ENCODE measurements at places on chromosomes 13 and 19.
A peak's percentile ranks its signal among the peaks of the same experiment; 100 is the strongest.

DNA sequence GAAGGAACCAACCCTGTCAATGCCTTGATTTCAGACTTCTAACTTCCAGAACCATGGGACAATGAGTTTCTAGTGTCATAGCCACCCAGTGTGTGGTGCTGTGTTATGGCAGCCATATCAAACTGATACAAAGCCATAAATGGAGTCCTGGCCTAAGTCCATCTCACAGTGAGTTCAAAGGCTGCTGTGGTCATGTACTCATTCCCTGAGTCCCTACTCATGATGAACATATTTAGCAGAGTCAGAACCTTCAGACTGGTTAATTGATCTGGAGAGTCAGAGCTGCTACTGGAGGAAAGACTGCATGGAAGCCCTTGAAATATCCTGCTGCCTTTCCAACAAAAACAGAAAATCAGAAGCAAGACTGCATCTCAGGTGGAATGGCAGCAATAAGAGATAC is 39.2 kb upstream of the CSNK1A1L start:
- no peak for DNase-seq

DNA sequence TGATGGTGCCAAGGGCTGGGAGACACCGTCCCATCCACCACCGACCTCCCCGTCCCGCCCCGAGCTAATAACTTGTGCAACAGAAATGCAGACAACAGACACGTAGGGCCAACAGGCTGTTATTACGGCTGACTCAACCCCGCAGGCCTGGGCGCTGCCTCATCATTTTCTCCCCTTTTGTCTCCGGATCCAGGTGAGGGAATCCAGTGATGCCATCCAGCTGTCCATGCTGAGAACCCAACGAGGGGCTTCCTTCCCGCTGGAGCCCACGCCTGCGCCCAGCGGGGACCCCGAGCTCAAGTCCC is 6.4 kb upstream of the DIRAS1 start:
- DNase-seq: no peak

GRCh38 chr13:67554286-67554685 is 324.1 kb upstream of the PCDH9 start:
- DNase-seq: no peak

DNA sequence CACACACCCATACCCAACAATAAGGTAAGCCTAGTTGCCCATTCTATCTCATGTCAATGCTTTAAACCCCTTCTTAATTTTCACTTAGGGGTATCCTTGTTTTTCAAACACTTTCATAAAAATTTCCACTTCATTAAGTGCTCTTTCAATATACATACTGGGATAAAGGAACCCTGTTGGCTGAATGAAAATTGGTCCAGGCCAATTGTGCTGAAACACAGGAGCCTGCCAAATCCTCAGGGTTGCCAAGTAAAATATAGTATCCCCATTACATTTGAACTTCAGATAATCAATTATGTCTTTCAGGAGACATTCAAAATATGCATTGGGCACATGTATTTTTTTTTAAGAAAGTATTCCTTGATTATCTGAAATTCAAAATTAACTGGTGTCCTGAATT is 1131.1 kb downstream of the SLITRK1 start:
- DNase-seq: no peak

- no peak for DNase-seq
These were observed 60.4 kb downstream of the KCNRG start for GRCh38 chr13:50075619-50076097.

DNA sequence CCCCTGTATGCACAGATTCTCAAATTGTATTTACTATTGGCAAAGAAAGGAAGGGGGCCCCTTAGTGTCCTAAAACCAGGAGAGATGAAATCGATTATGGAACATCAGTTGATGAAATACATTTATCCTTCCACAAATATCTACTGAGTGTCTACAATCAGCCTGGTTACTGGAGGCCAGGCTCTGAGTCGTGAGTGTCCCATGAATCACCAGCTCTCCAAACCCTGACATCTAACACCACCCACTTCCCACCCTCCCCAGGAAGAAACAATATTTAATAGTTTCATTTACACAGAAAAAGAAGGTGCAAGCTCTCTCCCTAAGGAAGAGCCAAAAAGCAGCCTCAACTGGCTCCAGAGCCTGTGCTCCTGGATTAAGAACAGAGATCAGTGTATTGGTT is 25.2 kb downstream of the KCTD15 start:
- no peak for DNase-seq

- no peak for DNase-seq
These were observed 74.5 kb downstream of the ZIC5 start for GRCh38 chr13:99897076-99897440.

DNA sequence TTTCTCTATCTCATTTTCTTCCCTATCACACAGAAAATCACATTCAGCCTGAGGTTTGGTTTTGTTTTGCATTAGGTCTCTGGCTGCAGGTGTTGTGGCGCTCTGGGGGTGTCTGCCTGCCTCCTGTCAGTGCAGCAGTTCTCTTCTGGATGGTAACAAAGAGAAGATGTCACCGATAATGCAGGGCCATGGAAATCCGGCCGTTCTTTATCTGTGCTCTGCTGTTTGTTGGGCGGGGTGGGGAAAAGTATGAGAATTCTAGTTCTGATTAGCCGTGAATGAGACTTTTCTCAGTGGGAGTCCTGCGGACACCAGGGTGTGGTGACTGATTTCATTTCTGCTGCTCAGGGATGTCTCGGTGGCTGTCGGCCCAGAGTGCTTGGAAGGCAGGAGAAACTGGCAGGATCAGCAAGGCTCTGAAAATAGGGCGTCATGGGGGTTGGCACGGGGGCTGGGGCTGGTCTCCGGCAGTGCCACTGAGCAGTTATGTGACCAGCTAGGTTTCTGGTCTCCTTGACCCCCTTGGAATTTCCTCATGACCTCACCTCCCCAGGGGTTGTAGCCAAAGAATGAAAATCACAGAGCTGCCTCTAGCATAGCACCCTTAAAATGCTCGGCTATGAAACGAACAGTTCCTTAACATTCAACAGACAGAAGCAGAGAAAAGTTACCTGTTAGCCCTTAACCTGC is 5.0 kb downstream of the RNF113B start:
- no peak for DNase-seq

DNA sequence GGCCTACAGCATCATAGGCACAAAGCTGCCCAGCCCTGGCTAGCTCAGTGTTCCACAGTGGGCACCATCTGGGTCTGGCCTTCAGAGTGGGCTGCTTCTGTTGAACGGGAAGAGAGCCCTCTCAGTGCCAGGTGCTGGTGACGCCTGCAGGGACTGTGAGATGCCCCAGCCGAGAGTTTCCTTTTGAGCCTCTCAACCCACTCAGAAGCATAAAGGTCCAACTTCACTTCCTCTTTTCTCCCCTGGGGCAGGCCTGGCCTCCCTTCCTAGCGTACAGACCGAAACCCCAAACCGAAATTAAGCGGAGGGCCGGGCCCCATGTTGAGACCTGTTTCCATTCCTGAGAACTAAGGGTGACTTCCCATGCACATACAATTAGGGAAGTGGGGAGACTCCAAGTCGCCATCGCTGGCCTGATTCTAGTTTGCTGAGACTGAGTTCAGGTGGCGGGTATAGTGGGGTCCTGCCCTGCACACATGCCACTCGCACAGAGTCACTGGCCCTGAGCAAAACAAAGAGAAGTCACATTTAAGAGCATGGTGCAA is 6.9 kb downstream of the RAB8A start:
- DNase-seq: peak; percentile 49

DNA sequence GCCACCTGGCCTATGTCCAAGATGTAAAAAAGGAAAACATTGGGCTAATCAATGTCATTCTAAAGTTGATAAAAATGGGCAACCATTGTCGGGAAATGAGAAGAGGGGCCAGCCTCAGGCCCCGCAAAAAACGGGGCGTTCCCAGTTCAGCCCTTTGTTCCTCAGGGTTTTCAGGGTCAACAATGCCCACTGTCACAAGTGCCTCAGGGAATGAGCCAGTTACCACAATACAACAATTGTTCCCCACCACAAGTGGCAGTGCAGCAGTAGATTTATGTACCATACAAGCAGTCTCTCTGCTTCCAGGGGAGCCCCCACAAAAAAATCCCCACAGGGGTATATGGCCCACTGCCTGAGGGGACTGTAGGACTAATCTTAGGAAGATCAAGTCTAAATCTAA is 112.5 kb downstream of the ZNF486 start:
- DNase-seq: no peak

DNA sequence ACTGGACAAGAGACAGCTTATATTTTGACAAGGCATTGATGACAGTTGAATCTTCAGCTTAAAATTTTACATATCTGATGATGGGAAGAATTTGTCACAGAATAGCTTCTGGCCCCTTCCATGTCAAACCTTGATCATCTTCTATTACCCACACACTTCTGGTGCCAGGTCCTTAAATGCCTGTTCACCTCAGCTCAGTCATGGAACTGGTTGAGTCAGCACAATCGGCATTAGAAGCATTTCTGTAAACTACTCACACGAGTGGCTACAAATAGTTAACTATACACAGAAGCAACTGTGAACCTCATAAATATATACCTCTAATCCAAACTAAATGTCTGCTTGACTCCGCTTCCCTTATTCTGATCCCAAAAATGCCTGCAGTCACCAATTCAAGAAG is 161.2 kb downstream of the FOXO1 start:
- DNase-seq: no peak

DNA sequence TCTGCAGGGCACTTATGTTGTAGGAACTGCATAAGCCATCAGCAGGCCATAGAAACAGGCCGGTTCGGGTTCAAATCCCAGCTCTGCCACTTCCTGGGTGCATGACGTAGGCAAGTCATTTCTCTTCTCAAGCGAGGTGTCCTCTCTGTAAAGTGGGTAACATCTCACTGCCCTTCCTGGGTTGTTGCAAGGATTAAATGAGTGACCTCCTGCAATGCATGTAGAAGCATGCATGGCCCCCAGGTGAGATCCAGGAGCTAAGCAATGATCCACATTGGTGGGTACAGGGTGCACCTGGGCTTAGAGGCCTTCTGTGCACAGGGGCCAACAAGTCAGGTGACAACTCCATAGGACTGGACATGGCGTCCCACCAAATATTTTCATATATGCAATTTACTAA is 13.8 kb downstream of the PHLDB3 start:
- DNase-seq: no peak

GRCh38 chr13:37102896-37103295 is 2.6 kb downstream of the CSNK1A1L start:
- DNase-seq: no peak

- no peak for DNase-seq
These were observed 1.1 kb downstream of the GYS1 start for GRCh38 chr19:48991873-48992580.

Measured in CD4-positive, alpha-beta T cell treated with Interleukin-4 for 4 hours (primary cell).